ENCODE measurements at places on chromosomes 6 and 20. TPM values are rescaled to one million over a fixed set of nuclear protein-coding genes. Genes with fewer than 3 reads are reported as not detected.

The MAPK14 gene
- total RNA-seq = 65.1 TPM

The SIGLEC1 gene
- not detected for total RNA-seq

The TEAD3 gene
- total RNA-seq = 4.1 TPM

The CALHM6 gene
- 1.00 TPM for total RNA-seq

The TOX2 gene
- total RNA-seq = under 0.01 TPM

The IL17A gene
- not detected for total RNA-seq

The ADAM33 gene
- total RNA-seq = under 0.01 TPM

The HTR1E gene
- total RNA-seq = not detected

The OVOL2 gene
- total RNA-seq = not detected

The PPP1R3G gene
- total RNA-seq = under 0.01 TPM

The IRF4 gene
- 186 TPM for total RNA-seq

The MYLK4 gene
- total RNA-seq = 0.33 TPM

The PPIL1 gene
- 29.1 TPM for total RNA-seq

The SLC17A2 gene
- not detected for total RNA-seq

The SSTR4 gene
- total RNA-seq = not detected

The HS3ST5 gene
- not detected for total RNA-seq

The STMN3 gene
- 19.0 TPM for total RNA-seq

The TSPO2 gene
- not detected for total RNA-seq

The SEMG1 gene
- not detected for total RNA-seq

The PLN gene
- total RNA-seq = not detected

The CAP2 gene
- 6.3 TPM for total RNA-seq

The KIF25 gene
- not detected for total RNA-seq

The NRSN1 gene
- total RNA-seq = not detected

The MAP1LC3A gene
- 5.6 TPM for total RNA-seq

The KIF6 gene
- total RNA-seq = 11.6 TPM

The ENPP5 gene
- 0.15 TPM for total RNA-seq

The NMBR gene
- total RNA-seq = not detected

The OPRL1 gene
- 0.67 TPM for total RNA-seq

The GSTA3 gene
- not detected for total RNA-seq

The ESR1 gene
- 2.4 TPM for total RNA-seq

The ID4 gene
- 5.3 TPM for total RNA-seq

The USP49 gene
- 2.8 TPM for total RNA-seq

The CNKSR3 gene
- 4.8 TPM for total RNA-seq

The RAB23 gene
- 16.0 TPM for total RNA-seq

The TFAP2C gene
- 10.0 TPM for total RNA-seq

Measured in melanocyte of skin (primary cell).